ENCODE measurements at places on chromosomes 2 and 18. TPM values are rescaled to one million over a fixed set of nuclear protein-coding genes. Genes with fewer than 3 reads are reported as not detected.

Gene NCKAP1
- 160 TPM for total RNA-seq

Gene PROKR1
- not detected for total RNA-seq

Gene CD302
- 8.0 TPM for total RNA-seq

Gene ALPI
- not detected for total RNA-seq

Gene SATB2
- 5.5 TPM for total RNA-seq

Gene CD8B
- total RNA-seq = not detected

Gene SP3
- total RNA-seq = 132 TPM

Gene EIF2B4
- 105 TPM for total RNA-seq

Gene TP53I3
- 44.1 TPM for total RNA-seq

Gene KLHL30
- not detected for total RNA-seq

Gene STAT4
- total RNA-seq = not detected

Gene SLC8A1
- not detected for total RNA-seq

Gene RPRM
- total RNA-seq = not detected
